Endodermal cell (in vitro differentiated cells): ENCODE measurements at places on chromosomes 3 and 15. TPM values are rescaled to one million over a fixed set of nuclear protein-coding genes. Genes with fewer than 3 reads are reported as not detected.

- no peaks in the 10 kb centered on the region for H3K27me3 ChIP-seq
- H3K4me1 ChIP-seq, result no peaks in the 10 kb centered on the region
- no peaks in the 10 kb centered on the region for H3K36me3 ChIP-seq
- H3K4me3 ChIP-seq, result no peak overlapping the region
Observed at GRCh38 chr3:169895072-169895471, 16.3 kb upstream of the SAMD7 start.

DNA sequence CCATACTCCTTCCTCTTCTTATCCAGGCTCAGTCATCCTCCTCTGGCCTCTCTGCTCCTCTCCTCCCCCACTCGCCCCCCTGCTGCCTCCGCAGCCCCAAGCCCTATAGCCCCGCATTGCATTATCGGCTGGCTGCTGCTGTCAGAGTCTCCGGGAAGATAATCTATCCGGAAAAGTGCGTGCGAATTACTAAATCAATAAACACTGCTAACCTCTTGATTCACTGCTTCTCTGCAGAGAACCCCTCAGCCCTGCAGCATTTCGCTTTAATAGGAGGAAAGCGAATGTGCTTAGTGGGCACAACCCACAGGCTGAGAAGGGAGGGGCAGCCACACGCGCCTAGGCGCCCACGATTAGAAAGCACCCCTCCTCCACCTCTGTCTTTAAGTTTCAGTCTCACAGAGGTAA lies 167.6 kb downstream of the ABHD5 start:
- no peak overlapping the region for H3K27ac ChIP-seq
- H3K36me3 ChIP-seq, result no peaks in the 10 kb centered on the region
- H3K4me1 ChIP-seq, result peaks cover 6% of the 10 kb centered on the region
- peak; percentile 72 for DNase-seq

Gene CCDC54
- not detected in 3 replicates for total RNA-seq

Gene CATSPER2
- total RNA-seq, result 0.76 to 1.8 TPM (median 1.2 TPM) in 3 replicates

DNA sequence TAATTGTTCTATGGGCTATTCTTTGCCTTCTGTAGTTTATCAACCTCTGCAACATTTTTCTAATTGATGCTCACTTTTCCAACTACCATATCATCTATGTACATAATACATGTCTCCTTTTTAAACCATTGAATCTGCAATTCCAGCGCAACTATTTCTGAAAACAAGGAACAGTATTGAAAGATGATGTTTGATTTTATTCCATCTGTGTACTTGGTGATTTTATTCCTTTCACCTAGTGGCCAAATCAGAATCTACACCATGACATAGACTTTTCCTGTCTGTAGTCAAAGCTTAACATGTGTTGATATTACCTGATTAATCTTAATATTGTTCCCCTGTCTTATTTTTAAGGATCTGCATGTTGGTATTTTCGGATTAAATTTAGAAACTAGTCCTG lies 13.0 kb downstream of the NKTR start:
- no peaks in the 10 kb centered on the region for H3K4me1 ChIP-seq
- peaks cover 62% of the 10 kb centered on the region for H3K36me3 ChIP-seq
- H3K4me3 ChIP-seq, result no peak overlapping the region
- H3K27ac ChIP-seq, result no peak overlapping the region
- H3K27me3 ChIP-seq, result no peaks in the 10 kb centered on the region
- no peak for DNase-seq

GRCh38 chr3:135992072-135992471 lies 26.5 kb downstream of the PPP2R3A start:
- no peak overlapping the region for H3K4me3 ChIP-seq
- no peaks in the 10 kb centered on the region for H3K36me3 ChIP-seq
- no peaks in the 10 kb centered on the region for H3K4me1 ChIP-seq
- no peak for DNase-seq
- H3K27ac ChIP-seq, result no peak overlapping the region

DNA sequence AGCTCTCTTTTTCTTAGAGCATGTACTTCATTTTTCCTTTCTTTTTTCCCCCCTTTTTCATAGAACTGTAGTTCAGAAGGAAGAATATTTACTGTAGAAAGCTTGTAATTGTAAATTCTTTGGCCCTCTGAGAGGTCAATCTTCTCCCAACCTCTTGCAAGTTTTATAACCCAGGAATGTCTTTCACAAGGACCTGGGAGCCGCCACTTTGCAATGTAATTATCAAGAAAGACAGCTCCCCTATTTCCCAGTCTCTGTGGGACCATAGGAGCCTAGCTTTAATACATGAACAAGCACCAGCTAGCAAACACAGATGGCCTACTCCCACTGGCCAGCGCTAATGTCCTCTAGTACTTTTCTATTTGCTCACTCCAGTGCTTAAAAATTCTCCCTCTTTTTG lies 51.4 kb downstream of the NFKBIZ start:
- no peak for DNase-seq
- no peak overlapping the region for H3K27ac ChIP-seq
- no peaks in the 10 kb centered on the region for H3K36me3 ChIP-seq
- H3K4me1 ChIP-seq, result no peaks in the 10 kb centered on the region
- H3K4me3 ChIP-seq, result no peak overlapping the region

Gene SIN3A
- 85.7 to 123 TPM (median 114 TPM) in 3 replicates for total RNA-seq

DNA sequence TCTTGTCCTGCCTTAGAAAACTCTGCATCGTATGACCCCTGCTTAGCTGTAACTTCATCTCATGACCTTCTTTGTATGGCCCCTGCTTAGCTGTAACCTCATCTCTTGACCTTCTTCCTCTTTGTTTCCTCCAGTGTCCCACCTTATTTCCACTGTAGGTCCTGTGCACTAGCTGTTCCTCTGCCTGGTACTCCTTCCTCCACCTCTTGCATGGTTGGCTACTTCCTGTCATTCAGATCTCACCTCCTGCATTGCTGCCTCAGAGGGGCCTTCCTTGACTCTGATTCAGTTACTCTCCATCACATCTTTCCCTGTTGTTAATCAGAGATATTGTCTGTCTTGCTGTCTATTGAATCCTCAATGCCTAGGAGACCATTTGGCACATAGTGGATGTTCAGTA lies 63.2 kb downstream of the PDE8A start:
- H3K4me1 ChIP-seq, result peaks cover 8% of the 10 kb centered on the region
- no peaks in the 10 kb centered on the region for H3K27me3 ChIP-seq
- H3K4me3 ChIP-seq, result no peak overlapping the region

Gene SEMA3G
- 0.82 to 2.5 TPM (median 2.5 TPM) in 3 replicates for total RNA-seq

- DNase-seq, result no peak
- no peaks in the 10 kb centered on the region for H3K36me3 ChIP-seq
- no peaks in the 10 kb centered on the region for H3K4me1 ChIP-seq
- H3K27me3 ChIP-seq, result peaks cover 25% of the 10 kb centered on the region
Observed at GRCh38 chr3:114649331-114649730, 355.5 kb downstream of the TIGIT start.

- peaks cover 5% of the 10 kb centered on the region for H3K4me1 ChIP-seq
- no peaks in the 10 kb centered on the region for H3K36me3 ChIP-seq
- H3K4me3 ChIP-seq, result no peak overlapping the region
Observed at GRCh38 chr3:177300039-177300833, 103.0 kb upstream of the TBL1XR1 start.

Gene TGM4
- total RNA-seq, result not detected in 2 replicates

GRCh38 chr3:131564812-131565211 lies 62.0 kb upstream of the MRPL3 start:
- H3K36me3 ChIP-seq, result no peaks in the 10 kb centered on the region
- H3K4me1 ChIP-seq, result no peaks in the 10 kb centered on the region
- H3K27ac ChIP-seq, result no peak overlapping the region
- no peak overlapping the region for H3K4me3 ChIP-seq
- no peaks in the 10 kb centered on the region for H3K27me3 ChIP-seq

DNA sequence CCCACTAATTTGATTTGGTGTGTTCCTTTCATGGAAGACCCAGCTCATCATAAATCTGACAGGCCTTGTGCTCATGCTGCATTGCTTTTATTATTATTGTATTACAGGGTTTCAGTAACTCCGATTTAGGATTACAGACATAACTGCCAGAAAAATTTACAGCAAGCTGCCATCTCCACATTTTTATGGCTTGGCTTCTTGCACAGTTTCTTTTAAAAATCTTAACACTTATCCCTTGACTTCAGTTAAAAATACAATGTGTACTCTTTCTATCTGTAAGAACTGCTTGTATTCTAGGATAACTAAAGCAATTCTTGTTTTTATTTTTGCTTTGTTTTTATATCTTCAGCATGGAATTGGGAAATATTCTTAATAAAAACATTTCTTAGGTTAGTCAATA lies 612.2 kb downstream of the DIPK2A start:
- H3K36me3 ChIP-seq, result no peaks in the 10 kb centered on the region
- no peak for DNase-seq
- H3K27ac ChIP-seq, result no peak overlapping the region
- H3K4me3 ChIP-seq, result no peak overlapping the region

Gene KCNAB1
- 0.59 and 0.81 TPM in 2 replicates for total RNA-seq

GRCh38 chr3:129569856-129570255 lies 26.9 kb downstream of the H1-8 start:
- no peak overlapping the region for H3K4me3 ChIP-seq
- no peaks in the 10 kb centered on the region for H3K27me3 ChIP-seq
- no peak for DNase-seq
- H3K36me3 ChIP-seq, result no peaks in the 10 kb centered on the region

Gene TGM5
- not detected in 3 replicates for total RNA-seq

DNA sequence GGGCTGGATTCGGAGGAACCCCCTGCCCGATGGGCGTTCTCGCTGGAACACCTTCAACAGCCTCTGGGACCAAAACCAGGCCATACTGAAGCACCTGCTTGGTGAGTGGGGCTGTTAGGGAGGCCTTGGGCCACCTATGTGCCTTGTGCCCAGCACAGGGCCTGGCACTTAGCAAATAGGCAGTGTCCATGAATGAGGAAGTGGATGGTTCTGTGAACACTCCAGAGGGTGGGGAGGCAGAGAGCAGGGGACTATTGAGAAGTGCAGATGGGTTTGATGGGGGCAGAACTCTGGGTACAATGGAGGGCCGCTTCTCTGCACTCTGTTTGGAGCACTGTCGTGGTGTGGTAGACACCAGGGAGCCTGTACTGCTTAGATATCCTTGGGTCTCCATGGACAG lies 1.5 kb downstream of the ECE2 start:
- H3K4me1 ChIP-seq, result no peaks in the 10 kb centered on the region
- peaks cover 73% of the 10 kb centered on the region for H3K27me3 ChIP-seq
- no peak overlapping the region for H3K27ac ChIP-seq
- no peak overlapping the region for H3K4me3 ChIP-seq
- DNase-seq, result no peak
- no peaks in the 10 kb centered on the region for H3K36me3 ChIP-seq

DNA sequence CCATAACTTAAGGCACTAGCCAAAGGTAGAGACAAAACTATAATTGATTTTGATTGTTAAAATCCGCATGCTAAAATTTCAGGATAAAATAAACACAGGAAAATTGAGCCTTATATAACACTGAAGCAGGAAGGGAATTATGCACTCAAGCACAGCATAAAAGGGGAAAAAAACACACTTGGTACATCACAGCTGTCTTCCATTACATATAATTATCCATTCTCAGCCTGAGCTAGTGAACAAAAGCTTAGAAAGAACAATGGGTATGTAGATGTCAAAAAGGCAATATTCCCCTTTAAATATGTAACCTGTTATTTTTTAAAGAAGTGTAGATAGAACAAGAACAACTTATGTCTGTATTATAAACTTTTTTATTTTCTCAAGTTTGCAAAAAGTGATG lies 899.2 kb downstream of the ROBO1 start:
- no peak overlapping the region for H3K4me3 ChIP-seq
- H3K36me3 ChIP-seq, result no peaks in the 10 kb centered on the region
- H3K27me3 ChIP-seq, result no peaks in the 10 kb centered on the region
- no peak for DNase-seq
- no peak overlapping the region for H3K27ac ChIP-seq
- H3K4me1 ChIP-seq, result peaks cover 7% of the 10 kb centered on the region

DNA sequence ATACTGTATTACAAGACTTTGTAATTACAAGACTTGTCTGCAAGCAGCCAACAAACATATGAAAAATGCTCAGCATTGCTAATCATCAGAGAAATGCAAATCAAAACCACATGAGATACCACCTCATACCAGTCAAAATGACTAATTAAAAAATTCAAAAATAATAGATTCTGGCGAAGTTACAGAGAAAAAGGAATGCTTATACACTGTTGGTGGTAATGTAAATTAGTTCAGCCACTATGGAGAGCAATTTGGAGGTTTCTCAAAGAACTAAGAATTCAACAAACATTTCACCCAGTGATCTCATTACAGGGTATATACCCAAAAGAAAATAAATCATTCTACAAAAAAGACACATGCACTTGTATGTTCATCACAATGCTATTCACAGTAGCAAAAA lies 617.5 kb upstream of the CCDC54 start:
- H3K4me3 ChIP-seq, result no peak overlapping the region
- H3K27ac ChIP-seq, result no peak overlapping the region
- no peak for DNase-seq
- H3K27me3 ChIP-seq, result no peaks in the 10 kb centered on the region

DNA sequence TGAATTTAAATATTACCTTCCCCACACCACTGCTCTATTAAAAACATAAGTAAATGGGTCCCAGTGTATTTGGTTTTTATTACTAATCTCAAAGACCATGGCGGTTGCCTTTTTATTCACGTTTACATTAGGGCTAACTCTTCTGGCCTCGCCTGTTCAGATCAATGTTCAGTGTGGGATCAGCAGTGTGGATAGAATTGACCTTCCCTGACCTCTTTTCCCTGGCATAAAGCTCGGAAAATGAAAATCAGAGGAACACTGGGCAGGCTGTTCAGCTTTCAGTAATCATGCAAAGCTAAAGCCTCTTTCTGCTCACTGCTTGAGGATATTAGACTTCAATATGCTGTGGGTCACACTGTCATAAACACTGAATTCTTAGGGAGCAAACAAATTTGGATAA lies 422.6 kb upstream of the ONECUT1 start:
- no peak overlapping the region for H3K4me3 ChIP-seq
- H3K27me3 ChIP-seq, result no peaks in the 10 kb centered on the region
- no peaks in the 10 kb centered on the region for H3K36me3 ChIP-seq
- H3K4me1 ChIP-seq, result no peaks in the 10 kb centered on the region
- H3K27ac ChIP-seq, result no peak overlapping the region

DNA sequence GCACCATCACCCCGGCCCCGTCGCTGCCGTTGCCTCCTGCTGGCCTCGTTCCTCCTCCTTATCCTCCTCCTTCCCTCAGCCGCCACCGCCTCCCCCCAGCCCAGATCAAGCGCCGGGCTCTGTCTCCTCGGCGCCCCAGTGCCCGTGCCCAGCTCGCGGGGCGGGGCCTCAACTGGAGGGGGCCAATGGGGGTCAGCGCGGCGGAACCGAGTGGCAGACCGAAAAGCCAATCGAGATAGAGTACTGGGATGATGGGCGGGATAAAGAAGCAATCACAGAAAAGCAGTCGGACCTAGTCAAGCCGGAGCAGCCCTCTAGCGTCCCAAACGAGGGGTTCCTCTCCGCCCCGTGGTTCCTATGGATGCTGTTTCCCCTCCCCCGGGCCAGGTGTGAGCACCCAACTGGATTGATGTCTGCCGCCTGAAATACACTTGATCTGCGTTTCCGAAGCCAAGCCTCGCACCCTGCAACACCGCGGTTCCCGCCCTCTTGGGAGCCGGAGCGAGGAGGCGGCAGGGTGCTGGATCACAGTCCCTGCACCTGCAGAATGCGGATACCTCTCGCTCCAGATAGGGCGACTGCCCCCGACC lies at the start of gene FRMD5:
TSS of gene FRMD5 (minus strand) at position 121 of the 590 bp plus-strand sequence.
- no peaks in the 10 kb centered on the region for H3K4me1 ChIP-seq
- H3K36me3 ChIP-seq, result no peaks in the 10 kb centered on the region
- peaks cover 28% of the 10 kb centered on the region for H3K27me3 ChIP-seq
- H3K27ac ChIP-seq, result no peak within 1 kb of the TSS
- peak within 1 kb of the TSS; percentile 82 for H3K4me3 ChIP-seq

GRCh38 chr15:67784090-67784781 lies 41.1 kb upstream of the SKOR1 start:
- peaks cover 5% of the 10 kb centered on the region for H3K4me1 ChIP-seq
- H3K27me3 ChIP-seq, result peaks cover 98% of the 10 kb centered on the region
- DNase-seq, result no peak
- H3K4me3 ChIP-seq, result no peak overlapping the region

Gene FEM1B
- 61.5 and 65.4 TPM in 2 replicates for total RNA-seq

GRCh38 chr3:87350367-87351199 lies 74.2 kb upstream of the POU1F1 start:
- no peaks in the 10 kb centered on the region for H3K36me3 ChIP-seq
- no peak overlapping the region for H3K4me3 ChIP-seq
- no peaks in the 10 kb centered on the region for H3K4me1 ChIP-seq
- H3K27me3 ChIP-seq, result no peaks in the 10 kb centered on the region
- DNase-seq, result no peak
